Thyroid gland (tissue), 4 donors: ENCODE measurements at places on chromosomes 5 and 9. TPM values are rescaled to one million over a fixed set of nuclear protein-coding genes. Genes with fewer than 3 reads are reported as not detected.

- DNase-seq = no peak
- H3K27me3 ChIP-seq = no peaks in the 10 kb centered on the region
- peaks cover 73% of the 10 kb centered on the region for H3K36me3 ChIP-seq
- H3K4me3 ChIP-seq = no peak overlapping the region
- H3K4me1 ChIP-seq = no peaks in the 10 kb centered on the region
Observed at GRCh38 chr9:104795082-104795481, 31.2 kb downstream of the NIPSNAP3B start.

DNA sequence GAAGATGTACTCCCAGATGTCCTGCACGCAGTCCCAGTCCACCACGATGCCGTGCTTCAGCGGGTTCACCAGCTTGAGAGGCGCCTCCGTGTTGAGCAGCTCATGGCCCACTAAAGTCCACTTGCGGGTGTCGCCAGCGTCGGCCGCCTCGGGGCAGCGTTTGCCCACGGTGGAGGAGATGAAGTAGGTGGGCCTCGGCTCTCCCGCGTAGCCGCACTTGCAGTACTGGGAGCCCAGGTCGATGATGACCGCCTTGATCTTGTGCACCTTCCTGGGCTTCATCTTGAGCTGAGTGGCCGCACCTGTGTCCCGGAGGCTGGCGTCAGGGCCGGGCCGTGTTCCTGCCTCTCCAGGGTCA, 278 bp downstream of the ACTL7B start:
- no peak overlapping the region for H3K4me3 ChIP-seq
- no peak overlapping the region for H3K27ac ChIP-seq
- H3K27me3 ChIP-seq = no peaks in the 10 kb centered on the region
- peaks cover 5% of the 10 kb centered on the region for H3K4me1 ChIP-seq
- no peak for DNase-seq

DNA sequence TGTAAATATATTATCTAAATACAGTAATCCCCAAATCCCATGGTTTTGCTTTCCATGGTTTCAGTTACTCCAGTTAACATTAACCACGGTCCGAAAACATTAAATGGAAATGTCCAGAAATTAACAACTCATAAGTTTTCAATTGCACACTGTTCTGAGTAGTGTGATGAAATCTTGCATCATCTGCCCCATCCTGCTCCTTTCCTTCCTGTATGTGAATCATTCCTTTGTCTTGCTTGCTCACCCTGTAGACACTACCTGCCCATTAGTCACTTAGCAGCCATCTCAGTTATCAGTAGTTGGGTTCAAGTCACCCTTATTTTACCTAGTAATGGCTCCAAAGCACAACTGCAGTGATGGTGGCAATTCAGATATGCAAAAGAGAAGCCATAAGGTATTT, 1568.5 kb upstream of the WWC1 start:
- H3K27ac ChIP-seq = no peak overlapping the region
- no peaks in the 10 kb centered on the region for H3K27me3 ChIP-seq
- H3K36me3 ChIP-seq = no peaks in the 10 kb centered on the region
- H3K4me3 ChIP-seq = no peak overlapping the region
- no peak for DNase-seq

GRCh38 chr9:74711341-74711740, 176.4 kb downstream of the TRPM6 start:
- no peaks in the 10 kb centered on the region for H3K4me1 ChIP-seq
- no peak overlapping the region for H3K4me3 ChIP-seq
- H3K36me3 ChIP-seq = no peaks in the 10 kb centered on the region
- H3K27me3 ChIP-seq = no peaks in the 10 kb centered on the region
- no peak for DNase-seq

- peaks cover 17% of the 10 kb centered on the region for H3K4me1 ChIP-seq
- no peak overlapping the region for H3K4me3 ChIP-seq
- no peaks in the 10 kb centered on the region for H3K27me3 ChIP-seq
- H3K27ac ChIP-seq = peak overlapping the region; percentile 35
- peak; percentile 48 for DNase-seq
Observed at GRCh38 chr5:36367524-36367923, 65.8 kb upstream of the RANBP3L start.

DNA sequence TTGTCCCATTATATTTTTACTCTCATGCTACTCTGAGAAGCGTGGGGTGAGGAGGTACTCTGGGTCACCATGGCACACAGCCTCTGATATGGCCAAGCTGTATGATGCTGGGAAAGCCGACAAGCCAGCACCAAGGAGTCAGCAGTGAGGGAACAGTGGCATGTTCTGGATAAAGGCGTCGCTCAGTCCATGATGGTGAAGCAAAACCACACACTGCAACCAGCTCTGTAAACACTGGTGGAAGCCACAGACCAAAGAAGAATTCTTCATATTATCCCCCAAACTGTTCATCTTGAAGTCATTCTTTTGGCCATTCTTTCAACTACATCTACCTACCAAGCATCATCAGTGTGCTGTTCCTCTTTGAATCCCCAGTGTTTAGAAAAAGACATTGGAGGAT, 264.6 kb downstream of the ARHGEF28 start:
- H3K27me3 ChIP-seq = no peaks in the 10 kb centered on the region
- no peak overlapping the region for H3K4me3 ChIP-seq
- peaks cover 13% of the 10 kb centered on the region for H3K36me3 ChIP-seq
- no peaks in the 10 kb centered on the region for H3K4me1 ChIP-seq

Gene CNOT6
- 15.7 TPM for total RNA-seq

Gene LEAP2
- total RNA-seq = 1.5 TPM

Gene FRMD3
- total RNA-seq = 17.4 TPM
